Mesothelial cell of epicardium (in vitro differentiated cells): ENCODE measurements at places on chromosomes 6 and 20.

DNA sequence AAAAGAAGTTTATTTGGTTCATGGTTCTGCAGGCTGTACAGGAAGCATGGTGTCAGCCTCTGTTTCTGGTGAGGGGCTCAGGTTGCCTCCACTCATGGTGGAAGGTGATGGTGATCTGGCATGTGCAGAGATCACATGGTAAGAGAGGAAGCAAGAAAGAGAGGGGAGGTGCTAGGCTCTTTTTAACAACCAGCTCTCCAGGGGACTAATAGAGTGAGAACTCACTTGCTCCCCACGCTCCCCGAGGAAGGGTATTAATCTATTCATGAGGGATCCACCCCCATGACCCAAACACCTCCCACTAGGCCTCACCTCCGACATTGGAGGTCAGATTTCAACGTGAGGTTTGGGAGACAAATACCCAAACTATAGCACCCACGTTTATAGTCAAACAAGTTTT is 4.0 kb upstream of the GJB7 start:
- no peak for DNase-seq

DNA sequence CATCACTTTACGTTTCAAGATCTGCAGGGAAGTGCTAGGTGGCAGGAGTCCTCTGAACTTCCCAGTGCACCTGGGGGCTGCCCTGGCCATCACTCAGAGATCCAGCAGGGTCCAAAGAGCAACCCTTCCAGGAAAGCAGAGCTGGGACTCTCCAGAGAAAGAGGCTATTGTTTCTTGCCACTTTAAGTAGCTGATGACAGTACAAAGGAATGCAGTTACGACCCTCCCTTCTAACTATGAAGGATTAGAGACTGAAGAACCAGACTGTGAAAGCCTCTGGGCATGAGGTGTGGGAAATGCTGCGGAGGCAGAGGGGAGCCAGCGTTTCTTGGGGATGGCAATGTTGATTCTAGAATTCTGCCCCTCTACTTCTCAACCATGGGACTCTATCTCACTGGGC is 189.1 kb upstream of the SUPT3H start:
- DNase-seq = no peak

- no peak for DNase-seq
Observed at GRCh38 chr6:392441-393390, 1.2 kb downstream of the IRF4 start.

DNA sequence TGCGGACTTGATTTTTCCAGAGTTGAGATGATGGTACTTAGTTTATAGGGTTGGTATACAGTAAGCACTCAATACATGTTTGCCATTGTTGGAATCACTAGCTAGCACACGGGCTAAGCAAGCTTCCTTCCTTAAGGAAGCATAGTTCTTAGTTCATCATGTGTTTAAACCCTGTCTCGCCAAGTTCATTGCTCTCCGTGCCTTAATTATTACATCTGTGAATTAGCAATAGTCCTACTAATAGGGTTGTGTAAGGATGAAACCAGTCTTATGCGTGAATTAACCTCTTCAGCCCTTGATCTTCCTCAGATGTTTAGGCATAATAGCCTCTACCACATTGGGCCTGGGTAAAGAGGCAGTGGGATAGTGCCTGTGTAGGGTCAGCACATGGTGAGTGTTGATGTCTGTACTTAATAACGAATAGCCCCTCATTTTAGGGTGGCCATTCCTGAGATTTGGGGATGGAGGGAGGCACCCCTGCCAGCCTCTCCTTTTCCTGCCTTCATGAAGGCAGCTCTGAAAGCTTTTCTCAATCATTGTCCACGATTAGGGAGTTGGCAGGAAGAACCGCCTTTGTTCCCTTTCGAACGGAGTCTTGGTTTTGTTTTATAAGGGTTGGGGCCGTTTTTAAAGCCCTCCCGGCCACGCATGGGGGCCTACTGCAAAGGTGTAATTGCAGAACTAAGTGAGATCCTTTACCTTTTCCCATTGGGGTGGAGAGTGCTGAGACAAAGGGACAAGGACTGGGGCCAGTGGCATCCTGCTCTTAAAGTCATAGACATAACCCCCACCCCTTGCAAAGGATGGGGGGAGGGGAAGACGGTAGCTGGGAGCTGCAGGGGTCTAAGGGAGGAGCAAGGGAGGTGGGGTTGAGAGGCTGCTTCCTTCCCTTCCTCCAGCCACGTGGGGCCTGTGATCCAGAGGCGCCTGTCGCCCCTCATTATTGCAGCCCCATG is 2.1 kb downstream of the DNMT3B start:
- no peak for DNase-seq

GRCh38 chr20:41905199-41905598 is 287.0 kb upstream of the CHD6 start:
- no peak for DNase-seq

- no peak for DNase-seq
Observed at GRCh38 chr6:124524491-124525200, 437.6 kb upstream of the RNF217 start.

DNA sequence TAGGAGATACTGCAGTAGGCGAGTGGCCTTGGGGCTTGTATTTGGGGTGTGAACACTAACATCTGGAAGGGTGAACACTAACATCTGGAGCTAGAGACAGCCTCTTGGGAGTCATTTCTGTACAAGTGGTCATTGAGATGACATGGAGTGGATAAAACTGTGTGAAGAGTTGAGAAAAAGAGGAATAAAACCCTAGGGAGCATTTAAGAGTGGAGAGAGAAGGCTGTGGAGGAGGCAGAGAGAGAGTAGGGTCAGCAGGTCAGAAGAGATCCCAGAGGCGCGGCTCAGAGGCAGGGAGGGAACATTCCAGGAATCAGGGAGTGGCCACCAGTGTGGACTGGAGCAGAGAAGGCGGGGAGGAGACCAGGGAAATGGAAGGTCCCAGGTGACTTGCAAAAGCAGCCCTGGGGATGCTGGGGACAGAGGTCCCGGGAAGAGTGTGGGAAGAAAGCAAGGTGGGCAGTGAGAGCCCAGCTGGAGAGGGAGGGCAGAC is 202.0 kb upstream of the RNF24 start:
- no peak for DNase-seq

GRCh38 chr20:35901678-35902544 is 52.4 kb downstream of the SCAND1 start:
- DNase-seq = no peak

DNA sequence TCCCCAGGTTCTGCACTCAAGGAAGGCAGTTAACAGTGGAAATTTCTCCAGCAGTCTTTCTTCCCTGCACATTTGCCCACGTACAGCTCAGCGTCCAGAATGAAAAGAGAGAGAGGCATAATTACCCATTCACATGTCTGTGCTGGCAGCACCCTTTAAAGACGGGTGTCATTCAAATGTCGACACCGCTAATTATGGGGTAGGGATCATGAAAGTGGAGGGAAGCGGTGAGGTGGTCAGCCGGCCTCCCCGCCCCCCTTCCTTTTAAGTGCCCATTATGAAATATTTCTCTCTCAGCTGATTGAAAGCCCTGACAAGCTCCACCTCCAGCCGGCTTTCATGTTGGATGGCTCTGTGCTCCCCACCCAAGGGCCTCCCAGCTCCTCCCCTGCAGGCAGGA is 246.1 kb downstream of the BMP7 start:
- no peak for DNase-seq

- DNase-seq = no peak
Observed at GRCh38 chr6:26335631-26336323, 29.2 kb upstream of the BTN3A2 start.

DNA sequence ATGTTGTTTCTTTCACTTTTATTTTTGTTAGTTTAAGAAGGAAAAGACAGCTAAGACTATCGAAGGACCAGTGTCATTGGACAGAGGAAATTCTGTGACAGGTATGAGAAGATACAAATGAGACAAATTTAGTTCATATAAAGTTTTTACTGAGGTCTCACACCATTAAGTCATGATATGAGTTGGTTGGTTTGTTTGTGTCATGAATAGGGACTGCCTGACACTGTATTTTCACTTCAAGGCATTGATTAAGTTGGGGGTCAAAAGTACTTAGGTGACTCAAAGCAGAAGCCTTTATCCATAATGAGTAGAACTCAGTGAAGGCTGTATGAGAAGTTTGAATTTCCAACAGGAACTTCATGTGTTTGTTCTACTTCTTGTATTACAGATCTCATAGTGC is 21.3 kb upstream of the HIVEP2 start:
- no peak for DNase-seq

DNA sequence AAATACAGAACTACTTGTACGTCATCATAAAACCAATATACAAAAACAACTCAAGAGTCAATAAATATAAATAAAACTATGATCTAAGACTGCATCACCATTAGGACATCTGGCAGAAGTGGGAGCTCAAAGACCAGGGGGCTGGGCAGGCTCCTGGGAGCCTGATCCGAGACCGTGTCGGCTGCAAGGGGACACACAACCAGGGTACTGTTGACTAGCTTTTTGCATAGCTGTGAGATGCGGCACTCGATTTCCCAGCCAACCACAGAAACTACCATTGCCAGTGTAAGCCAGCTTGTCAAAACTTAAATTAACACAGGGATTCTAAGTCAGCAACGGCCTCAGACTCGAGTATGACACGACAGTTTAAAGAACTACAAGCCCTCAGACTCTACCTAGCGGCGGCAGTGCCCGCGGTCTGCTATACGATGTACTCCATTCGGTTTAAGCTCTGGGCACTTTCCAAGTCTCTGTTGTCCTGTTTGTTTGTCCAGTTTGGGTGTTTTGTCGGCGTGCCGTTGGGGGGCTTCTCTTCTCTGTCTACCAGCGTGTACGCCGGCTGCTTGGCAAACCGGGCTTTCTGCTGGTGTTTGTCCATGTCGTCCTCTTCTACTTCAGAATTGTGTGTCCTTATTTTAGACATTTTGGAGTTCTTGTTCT is 34.6 kb downstream of the JAG1 start:
- DNase-seq = no peak

DNA sequence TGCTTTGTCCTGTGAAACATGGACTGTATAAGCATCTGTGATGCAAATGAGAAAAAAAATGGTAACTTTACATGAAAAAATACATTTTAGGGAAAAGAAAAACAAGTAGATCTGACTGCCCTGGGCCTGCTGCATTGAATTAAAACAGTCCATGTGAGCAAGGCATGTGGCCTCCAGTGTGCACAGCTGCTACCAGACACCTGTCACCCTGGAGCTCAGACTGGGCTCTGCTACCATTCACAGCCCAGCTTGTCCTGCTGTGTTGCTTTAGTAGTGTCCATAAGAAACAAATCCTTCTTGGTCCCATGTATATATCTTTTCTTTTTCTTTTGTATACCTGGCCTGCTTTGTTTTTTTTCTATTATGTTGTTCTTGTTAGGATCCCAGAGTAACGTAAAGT is 315.9 kb downstream of the NKAIN2 start:
- no peak for DNase-seq

GRCh38 chr6:24882295-24882694 is 53.5 kb downstream of the RIPOR2 start:
- DNase-seq = no peak

DNA sequence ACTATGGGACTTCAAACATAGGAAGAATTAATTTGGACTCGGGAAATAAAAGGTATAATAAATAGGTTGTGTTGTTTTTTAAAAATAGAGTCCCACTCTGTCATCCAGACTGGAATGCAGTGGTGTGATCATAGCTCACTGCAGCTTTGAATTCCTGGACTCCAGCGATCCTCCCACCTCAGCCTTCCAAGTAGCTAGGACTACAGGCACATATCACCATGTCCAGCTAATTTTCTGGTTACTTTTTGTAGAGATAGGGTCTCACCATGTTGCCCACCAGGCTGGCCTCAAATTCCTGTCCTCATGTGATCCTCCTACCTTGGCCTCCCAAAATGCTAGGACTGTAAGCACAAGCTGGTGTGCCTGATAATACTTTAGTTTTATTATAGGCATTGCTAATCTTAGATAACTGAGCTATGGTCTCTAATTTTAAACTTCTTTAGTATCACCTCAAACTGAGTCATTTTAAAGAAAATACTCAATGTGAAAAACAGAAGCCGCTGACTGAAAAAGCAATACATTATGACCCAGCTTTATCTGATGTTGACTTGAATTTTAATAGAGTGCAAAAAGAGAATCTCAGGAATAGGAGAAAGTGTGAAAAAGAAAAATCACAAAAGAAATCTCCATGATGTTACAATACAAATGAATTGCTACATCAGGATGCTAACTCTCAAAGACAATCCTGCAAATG is 251.0 kb downstream of the RNGTT start:
- no peak for DNase-seq

DNA sequence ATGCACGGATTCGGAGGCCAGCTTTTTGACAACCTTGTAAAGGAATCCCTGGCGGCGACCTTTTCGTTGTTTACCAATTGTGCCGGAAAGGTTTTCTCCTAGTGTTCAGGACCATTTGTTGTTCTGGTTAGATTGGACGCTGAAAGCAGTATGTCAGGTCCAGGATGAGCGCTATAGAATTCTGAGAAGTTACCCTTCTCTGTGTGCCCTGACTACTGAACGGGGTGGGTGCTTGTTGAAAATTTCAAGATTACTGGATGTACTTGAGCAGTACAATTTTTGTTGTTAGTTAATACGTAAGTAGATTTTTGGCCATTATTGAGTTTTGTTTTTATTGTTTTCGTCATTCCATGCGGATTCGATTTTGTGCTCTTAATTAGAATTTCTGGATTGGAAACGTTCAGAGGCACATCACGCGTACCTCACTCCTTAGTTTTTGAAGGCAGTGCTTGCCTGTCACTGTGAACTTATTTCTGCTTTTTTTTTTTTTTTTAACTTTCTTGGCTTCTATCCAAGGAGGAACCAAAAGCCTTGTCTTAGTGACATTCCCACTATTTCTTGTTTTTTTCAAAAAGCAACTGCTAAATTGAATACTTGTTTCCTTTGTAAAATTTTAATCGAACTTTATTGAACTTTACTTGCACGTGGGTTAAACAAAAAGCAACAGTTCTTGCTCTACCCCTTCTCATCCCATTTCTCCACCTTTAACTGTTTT is 898 bp downstream of the XRN2 start:
- no peak for DNase-seq

DNA sequence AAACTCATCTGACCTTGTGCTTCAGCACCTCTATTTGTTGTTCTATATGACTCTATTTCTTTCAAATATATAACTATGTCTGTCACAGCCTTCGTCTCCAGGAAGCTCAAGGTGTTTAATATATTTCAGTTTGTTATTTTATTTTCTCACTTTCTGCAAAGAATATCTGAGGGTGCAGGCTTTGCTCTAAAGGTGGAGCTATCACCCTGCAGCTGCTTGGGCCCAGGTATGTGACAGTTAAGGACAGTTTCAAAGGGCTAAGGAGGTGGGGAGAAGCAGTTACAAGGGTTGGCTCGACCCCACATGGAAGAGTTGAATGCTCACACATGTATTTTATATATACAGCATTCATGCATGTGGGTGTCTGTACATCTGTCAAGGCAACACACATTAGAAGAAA is 405.6 kb downstream of the BTBD9 start:
- no peak for DNase-seq

- no peak for DNase-seq
Observed at GRCh38 chr20:23658989-23659609, 21.3 kb upstream of the CST3 start.

GRCh38 chr6:23243854-23244253 is 674.5 kb downstream of the HDGFL1 start:
- DNase-seq = no peak
